Right atrium auricular region (tissue), 2 donors: ENCODE measurements at places on chromosomes 3 and 15.

- H3K4me1 ChIP-seq: peaks cover 25% of the 10 kb centered on the region
- H3K27me3 ChIP-seq: no peaks in the 10 kb centered on the region
- H3K36me3 ChIP-seq: no peaks in the 10 kb centered on the region
- no peak for DNase-seq
- no peak overlapping the region for H3K4me3 ChIP-seq
Observed at GRCh38 chr3:177816667-177817208, 619.5 kb upstream of the TBL1XR1 start.

- no peak overlapping the region for H3K27ac ChIP-seq
- no peaks in the 10 kb centered on the region for H3K27me3 ChIP-seq
- H3K4me1 ChIP-seq: no peaks in the 10 kb centered on the region
- no peak for DNase-seq
Observed at GRCh38 chr15:100301910-100302431, 39.8 kb downstream of the ADAMTS17 start.

DNA sequence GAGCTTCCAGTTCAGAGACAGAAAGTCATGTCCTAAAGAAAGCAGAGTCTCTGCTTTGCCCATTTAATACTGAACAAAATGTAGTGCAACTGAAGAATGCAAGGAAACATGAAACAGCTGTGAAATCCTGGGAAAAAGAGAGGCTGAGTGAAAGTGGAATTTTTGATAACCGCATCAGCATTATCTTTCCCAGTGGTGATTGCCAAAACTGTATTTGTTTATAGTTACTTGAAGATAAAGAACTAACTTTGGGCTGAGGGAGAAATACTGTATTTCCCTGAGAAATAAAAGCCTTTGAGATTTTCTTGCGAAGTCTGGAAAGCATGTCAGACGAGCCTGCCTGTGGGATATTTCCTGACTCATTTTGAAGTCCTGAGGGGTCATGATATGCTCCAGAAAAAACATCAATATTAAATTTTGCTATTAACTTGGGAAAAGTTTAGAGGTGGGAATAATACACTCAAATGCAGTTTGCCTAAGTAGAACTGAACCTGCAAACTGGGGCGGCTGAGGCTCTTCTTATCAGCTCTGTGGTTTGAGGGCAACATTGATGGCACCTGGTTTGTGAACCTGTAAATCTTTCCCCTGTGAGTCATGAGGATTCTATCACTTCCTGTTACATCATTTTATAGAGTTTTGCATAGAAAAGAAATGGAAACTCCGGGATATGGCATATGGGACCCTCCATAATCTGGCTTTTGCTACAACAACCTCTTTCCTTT, 855.3 kb downstream of the MCTP2 start:
- no peak overlapping the region for H3K4me3 ChIP-seq
- no peaks in the 10 kb centered on the region for H3K4me1 ChIP-seq
- H3K36me3 ChIP-seq: no peaks in the 10 kb centered on the region
- no peak overlapping the region for H3K27ac ChIP-seq

GRCh38 chr15:28078191-28078719, 20.9 kb downstream of the OCA2 start:
- no peaks in the 10 kb centered on the region for H3K27me3 ChIP-seq
- no peak overlapping the region for H3K4me3 ChIP-seq
- H3K27ac ChIP-seq: no peak overlapping the region
- H3K36me3 ChIP-seq: no peaks in the 10 kb centered on the region
- H3K4me1 ChIP-seq: no peaks in the 10 kb centered on the region

DNA sequence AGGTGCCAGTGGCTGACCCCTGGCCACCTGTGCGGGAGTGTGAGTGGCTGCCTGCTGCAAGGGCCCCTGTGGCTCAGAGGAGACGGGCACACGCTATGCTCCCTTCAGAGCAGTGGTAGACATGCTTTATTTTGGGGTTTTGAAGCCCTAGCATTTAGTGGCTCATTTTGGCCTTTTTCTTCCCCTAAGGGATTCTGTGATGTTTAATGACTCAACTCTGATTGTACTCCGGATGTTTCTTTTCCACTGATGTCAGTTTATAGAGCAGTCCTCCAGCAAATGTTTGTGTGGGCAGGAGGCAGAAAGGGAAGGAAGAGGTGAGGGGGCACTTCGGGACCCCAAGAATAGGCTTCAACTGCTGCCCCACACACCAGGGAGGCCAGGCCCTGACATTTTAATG, 288.9 kb upstream of the C2CD4B start:
- no peak overlapping the region for H3K4me3 ChIP-seq
- no peak for DNase-seq
- H3K4me1 ChIP-seq: no peaks in the 10 kb centered on the region
- no peaks in the 10 kb centered on the region for H3K36me3 ChIP-seq
- H3K27me3 ChIP-seq: no peaks in the 10 kb centered on the region

DNA sequence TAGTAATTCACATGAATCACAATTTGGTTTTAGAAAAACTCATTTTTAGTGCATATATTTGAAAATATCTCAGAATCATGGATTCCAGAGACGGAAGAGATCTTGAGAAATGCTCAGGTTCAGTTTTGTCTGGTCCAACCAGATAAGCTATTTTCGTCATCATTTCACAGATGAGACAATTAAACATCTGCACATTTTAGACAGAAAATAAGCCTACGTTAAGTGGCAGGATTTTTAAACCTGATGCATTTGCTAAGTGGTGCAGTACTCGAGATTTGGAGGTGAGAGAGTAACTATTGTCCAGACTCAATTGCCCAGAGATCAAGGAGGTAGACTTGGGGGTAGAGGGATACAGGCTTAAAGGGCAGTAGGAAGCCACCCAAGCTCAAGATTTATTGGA, 90.5 kb downstream of the CCNL1 start:
- no peak for DNase-seq
- no peak overlapping the region for H3K27ac ChIP-seq
- H3K4me1 ChIP-seq: no peaks in the 10 kb centered on the region

GRCh38 chr3:194671511-194671899, 486 bp downstream of the LSG1 start:
- no peak for DNase-seq
- H3K4me1 ChIP-seq: no peaks in the 10 kb centered on the region
- H3K27ac ChIP-seq: peak overlapping the region; percentile 88
- peak overlapping the region; percentile 74 for H3K4me3 ChIP-seq

GRCh38 chr3:175495331-175495730, 636.2 kb downstream of the NAALADL2 start:
- no peak overlapping the region for H3K27ac ChIP-seq
- H3K36me3 ChIP-seq: no peaks in the 10 kb centered on the region
- no peaks in the 10 kb centered on the region for H3K27me3 ChIP-seq
- no peak overlapping the region for H3K4me3 ChIP-seq

GRCh38 chr3:45664578-45664977, 24.6 kb upstream of the SACM1L start:
- peak overlapping the region; percentile 21 for H3K4me3 ChIP-seq
- peaks cover 4% of the 10 kb centered on the region for H3K36me3 ChIP-seq
- peak overlapping the region; percentile 31 for H3K27ac ChIP-seq
- H3K4me1 ChIP-seq: peaks cover 37% of the 10 kb centered on the region
- DNase-seq: no peak
- H3K27me3 ChIP-seq: no peaks in the 10 kb centered on the region

- H3K4me3 ChIP-seq: no peak overlapping the region
- H3K36me3 ChIP-seq: no peaks in the 10 kb centered on the region
- H3K27ac ChIP-seq: no peak overlapping the region
- H3K27me3 ChIP-seq: no peaks in the 10 kb centered on the region
- no peak for DNase-seq
- H3K4me1 ChIP-seq: peaks cover 6% of the 10 kb centered on the region
Observed at GRCh38 chr3:99895703-99896441, 78.2 kb downstream of the CMSS1 start.

DNA sequence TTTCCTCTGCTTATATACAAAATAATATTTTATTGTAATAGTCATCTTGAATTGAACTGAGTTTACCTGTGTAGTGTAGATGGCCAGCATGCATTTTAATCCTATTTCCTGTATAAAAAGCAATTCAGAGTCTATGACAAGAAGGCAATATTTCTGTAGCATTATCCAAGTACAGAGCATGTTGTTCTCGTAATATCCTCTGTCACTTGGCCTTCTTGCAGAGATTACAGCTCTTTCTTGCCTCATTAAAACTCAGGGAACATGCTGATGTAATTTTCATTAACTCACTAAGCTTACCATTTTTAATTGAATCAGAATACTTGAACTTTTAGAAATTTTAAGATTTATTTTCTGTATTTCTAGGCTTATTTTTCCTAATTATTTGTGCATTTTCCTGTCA, 203.3 kb upstream of the AGTR1 start:
- no peak overlapping the region for H3K27ac ChIP-seq
- H3K4me3 ChIP-seq: no peak overlapping the region
- H3K27me3 ChIP-seq: no peaks in the 10 kb centered on the region
- no peaks in the 10 kb centered on the region for H3K4me1 ChIP-seq

- no peak overlapping the region for H3K4me3 ChIP-seq
- H3K27me3 ChIP-seq: no peaks in the 10 kb centered on the region
- H3K36me3 ChIP-seq: no peaks in the 10 kb centered on the region
- H3K4me1 ChIP-seq: no peaks in the 10 kb centered on the region
Observed at GRCh38 chr15:67134067-67134838, 68.9 kb downstream of the SMAD3 start.

- DNase-seq: no peak
- H3K27me3 ChIP-seq: no peaks in the 10 kb centered on the region
- H3K27ac ChIP-seq: no peak overlapping the region
- H3K4me3 ChIP-seq: no peak overlapping the region
- peaks cover 9% of the 10 kb centered on the region for H3K4me1 ChIP-seq
- H3K36me3 ChIP-seq: no peaks in the 10 kb centered on the region
Observed at GRCh38 chr3:43496740-43497375, 125.0 kb downstream of the ANO10 start.

- H3K4me1 ChIP-seq: no peaks in the 10 kb centered on the region
- DNase-seq: no peak
- H3K4me3 ChIP-seq: no peak overlapping the region
Observed at GRCh38 chr3:142433110-142433509, 14.7 kb downstream of the XRN1 start.

- no peaks in the 10 kb centered on the region for H3K27me3 ChIP-seq
- H3K4me1 ChIP-seq: no peaks in the 10 kb centered on the region
- no peaks in the 10 kb centered on the region for H3K36me3 ChIP-seq
- no peak for DNase-seq
- no peak overlapping the region for H3K27ac ChIP-seq
- no peak overlapping the region for H3K4me3 ChIP-seq
Observed at GRCh38 chr3:174955513-174956016, 96.4 kb downstream of the NAALADL2 start.

DNA sequence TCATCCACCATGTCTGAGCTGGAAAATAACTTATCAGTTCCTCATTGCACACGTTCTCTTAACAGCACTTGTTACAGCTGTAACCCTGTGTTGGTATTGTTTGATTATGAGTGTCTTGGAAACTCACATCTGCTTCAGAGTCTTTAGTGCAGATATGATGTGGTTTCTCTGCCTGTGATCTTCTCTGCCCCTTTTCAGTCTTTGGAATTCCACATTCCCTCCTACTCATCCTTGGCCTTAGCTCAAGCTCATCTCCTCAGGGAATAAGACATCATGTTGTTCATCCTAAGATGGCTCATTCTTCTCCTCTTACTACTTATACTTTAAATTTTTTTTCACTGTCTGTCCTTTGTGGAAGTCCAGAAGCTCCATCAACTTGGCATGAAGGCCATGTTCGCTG, 77.7 kb downstream of the SYNPR start:
- DNase-seq: no peak
- no peaks in the 10 kb centered on the region for H3K27me3 ChIP-seq
- H3K4me3 ChIP-seq: no peak overlapping the region
- H3K36me3 ChIP-seq: no peaks in the 10 kb centered on the region

DNA sequence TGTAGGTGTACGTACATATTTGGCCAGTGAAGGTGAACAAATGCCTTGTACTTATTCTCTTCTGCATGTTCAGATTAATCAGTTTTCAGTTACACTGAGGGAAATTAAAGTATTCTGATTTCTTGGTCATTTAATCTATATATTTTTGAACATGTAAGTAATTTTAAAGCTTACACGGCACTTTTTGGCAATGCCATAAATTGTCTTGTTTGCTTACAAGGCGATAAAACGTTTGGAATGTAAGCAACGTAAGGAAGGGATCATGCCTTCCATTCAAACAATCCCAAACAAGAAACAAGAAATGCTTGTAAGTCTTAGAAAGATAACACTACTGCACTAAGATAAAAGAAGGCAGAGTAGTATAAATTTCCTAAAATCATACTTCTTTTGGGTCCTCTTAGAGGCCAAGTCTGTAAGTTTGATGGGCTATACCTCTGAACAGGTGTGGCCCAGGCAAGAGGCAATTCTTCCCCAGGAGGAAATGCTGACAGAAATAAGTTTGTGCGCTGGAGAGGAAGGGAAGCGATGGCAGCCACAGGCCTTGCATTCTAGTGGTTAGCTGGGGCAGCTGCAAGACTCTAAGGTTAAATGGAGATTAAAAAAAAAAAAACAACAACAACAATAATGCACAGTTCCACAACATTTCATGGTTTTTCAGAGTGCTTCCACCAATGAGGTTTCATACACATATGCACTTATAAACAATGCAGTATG, 73.8 kb downstream of the GOLIM4 start:
- no peaks in the 10 kb centered on the region for H3K27me3 ChIP-seq
- H3K4me1 ChIP-seq: no peaks in the 10 kb centered on the region
- no peak for DNase-seq
- H3K4me3 ChIP-seq: no peak overlapping the region
- no peak overlapping the region for H3K27ac ChIP-seq

GRCh38 chr3:4508048-4508981, 15.2 kb downstream of the ITPR1 start:
- no peak overlapping the region for H3K27ac ChIP-seq
- no peak for DNase-seq
- no peak overlapping the region for H3K4me3 ChIP-seq
- no peaks in the 10 kb centered on the region for H3K36me3 ChIP-seq
- H3K4me1 ChIP-seq: no peaks in the 10 kb centered on the region

DNA sequence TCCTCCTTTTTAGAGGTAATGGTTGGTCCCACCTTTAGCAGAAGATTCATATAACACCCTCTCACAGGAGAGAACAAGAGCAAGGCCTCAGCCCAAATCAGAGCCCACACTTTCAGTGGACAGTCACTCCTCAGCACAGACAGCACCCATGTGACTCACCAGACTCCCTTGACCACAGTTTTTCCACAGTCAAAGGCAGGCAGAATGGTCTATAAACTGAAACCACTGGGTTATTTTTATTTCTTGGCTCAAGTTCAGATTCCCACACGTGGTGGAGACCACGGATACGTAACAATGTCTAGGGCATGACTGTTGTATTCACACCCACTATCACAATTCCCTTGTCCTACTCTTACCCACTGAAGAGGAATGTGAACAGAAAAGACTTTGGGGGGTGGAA, 237.8 kb upstream of the UBE2E1 start:
- no peaks in the 10 kb centered on the region for H3K4me1 ChIP-seq
- H3K36me3 ChIP-seq: no peaks in the 10 kb centered on the region
- no peaks in the 10 kb centered on the region for H3K27me3 ChIP-seq
- H3K4me3 ChIP-seq: no peak overlapping the region
- H3K27ac ChIP-seq: peak overlapping the region; percentile 10

GRCh38 chr15:39255760-39256159, 325.1 kb upstream of the THBS1 start:
- no peak overlapping the region for H3K27ac ChIP-seq
- no peak for DNase-seq
- H3K4me3 ChIP-seq: no peak overlapping the region
- no peaks in the 10 kb centered on the region for H3K4me1 ChIP-seq

DNA sequence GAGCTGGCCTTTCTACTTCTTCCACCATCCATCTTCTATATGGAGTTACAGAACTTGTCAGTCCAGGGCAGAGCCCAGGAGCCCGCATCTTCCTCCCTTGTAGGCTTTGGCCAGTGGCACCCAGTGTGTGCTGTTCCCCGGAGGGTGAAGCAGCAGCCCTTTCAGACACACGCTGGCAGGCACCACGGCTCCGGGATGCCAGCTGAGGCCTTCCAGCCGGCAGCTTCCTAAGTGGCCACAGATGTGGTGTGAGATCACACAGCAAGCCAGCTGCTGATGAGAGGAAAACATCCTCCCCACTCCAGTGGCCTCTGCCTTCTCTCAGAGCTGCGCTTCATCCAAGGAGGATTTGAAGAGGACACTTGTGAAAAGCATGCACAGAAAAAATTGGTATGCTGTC, 24.1 kb downstream of the CRABP1 start:
- H3K27me3 ChIP-seq: no peaks in the 10 kb centered on the region
- peaks cover 4% of the 10 kb centered on the region for H3K4me1 ChIP-seq
